NCI-H1930 (cell line): ENCODE measurements at places on chromosomes 7 and 10.

GRCh38 chr7:100367676-100368613, 5.3 kb upstream of the PILRA start:
- DNase-seq: no peak

DNA sequence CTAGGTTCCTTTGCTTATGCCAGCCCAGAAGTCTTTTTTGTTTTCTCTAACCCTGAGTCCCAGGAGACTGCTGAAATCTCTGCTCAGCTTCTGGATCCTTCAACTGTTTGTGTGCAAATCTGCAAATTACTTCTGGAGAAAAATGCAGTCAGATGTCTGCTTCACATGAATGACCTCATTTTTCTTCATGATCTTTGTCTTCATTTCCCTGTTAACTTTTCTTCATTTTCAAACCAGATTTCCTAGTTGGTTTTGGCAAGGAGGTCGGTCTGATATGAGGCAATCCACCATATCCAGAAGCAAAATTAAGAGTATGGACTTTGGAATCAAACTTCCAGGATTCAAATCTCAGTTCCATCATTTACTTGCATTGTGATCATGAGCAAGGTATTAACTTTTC, 66.8 kb downstream of the ZNF503 start:
- no peak for DNase-seq

- DNase-seq: peak; percentile 4
These were observed 15.6 kb downstream of the CUBN start for GRCh38 chr10:17113889-17114540.

- DNase-seq: no peak
These were observed 69.7 kb upstream of the PLPP4 start for GRCh38 chr10:120387326-120387725.

GRCh38 chr10:75619635-75620034, 188.2 kb downstream of the LRMDA start:
- DNase-seq: no peak
